ENCODE measurements at places on chromosomes 3 and 15. TPM values are rescaled to one million over a fixed set of nuclear protein-coding genes. Genes with fewer than 3 reads are reported as not detected.

DNA sequence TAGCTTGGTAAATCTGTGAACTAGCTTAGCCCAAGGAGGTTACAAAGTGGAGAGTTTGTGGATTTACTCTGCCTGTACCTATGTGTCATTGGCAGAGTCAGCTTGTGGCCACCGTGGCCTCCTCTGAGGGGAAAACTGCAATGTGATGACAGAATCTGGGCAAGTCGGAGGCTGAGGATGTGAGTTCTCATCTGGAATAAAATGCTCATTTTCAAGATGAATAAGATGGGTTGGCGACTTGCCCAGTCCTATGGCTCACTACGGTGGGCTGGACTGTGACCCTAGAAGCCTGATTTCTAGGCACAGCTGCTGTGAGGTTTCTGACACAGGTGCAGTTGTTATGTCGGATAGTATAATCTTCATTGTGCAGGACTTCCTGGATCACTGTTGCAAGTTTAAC, 83.7 kb downstream of the ETV5 start:
- no peak for DNase-seq

- no peak for DNase-seq
Observed at GRCh38 chr15:50633653-50634052, 52.9 kb downstream of the TRPM7 start.

DNA sequence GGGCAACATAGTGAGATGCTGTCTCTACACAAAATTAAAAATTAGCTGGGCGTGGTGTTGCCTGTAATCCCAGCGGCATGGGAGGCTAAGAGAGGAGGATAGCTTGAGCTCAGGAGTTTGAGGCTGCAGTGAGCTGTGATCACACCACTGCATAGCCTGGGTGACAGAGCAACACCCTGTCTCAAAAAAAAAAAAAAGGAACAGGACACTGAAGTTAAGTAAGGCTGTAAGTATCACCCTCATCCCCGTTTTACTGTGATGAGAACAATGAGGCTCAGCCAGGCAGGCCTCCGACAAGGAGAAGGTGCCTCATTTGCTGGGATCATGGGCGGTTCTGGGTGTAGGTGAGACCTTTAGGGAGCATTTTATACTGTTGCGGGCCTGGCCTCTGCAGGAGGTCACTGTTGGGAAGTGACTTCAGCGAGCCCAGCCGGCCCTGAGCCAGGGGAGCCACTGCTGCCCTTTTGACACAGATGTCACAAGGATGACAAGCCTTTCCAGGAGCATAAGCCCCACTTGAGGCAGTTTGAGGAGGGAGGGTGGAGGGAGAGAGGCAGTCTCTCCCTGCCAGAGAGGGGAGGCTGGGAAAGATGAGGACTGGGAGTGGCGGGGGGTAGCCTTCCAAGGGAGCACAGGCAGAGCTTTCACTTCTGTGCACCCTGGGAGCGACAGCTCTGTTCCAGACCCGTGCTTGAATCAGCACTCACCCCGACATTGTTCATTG, 30.8 kb downstream of the IRAK2 start:
- no peak for DNase-seq

Gene CHRM5
- total RNA-seq = not detected

DNA sequence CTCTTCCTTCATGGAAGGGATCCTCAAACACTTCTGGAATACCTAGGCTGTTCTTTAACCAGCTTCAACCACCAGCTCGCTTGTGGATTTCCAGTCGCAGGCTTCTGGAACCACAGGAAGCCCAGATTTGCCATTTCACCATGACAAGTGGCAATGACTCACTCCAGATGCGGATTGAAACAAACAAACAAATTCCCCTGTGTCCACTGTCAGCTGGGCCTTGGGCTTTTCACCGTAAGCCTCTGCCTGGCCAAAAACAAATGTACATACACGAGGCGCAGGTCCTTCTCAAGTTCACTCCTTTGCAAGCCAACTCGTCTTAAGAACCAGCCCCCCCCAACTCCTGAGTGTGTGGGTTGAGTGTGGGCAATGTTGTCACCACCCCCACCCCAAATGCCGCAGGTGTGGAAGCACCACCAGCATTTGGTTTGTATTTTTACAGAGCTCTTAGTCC, 8.8 kb downstream of the BCL6 start:
- DNase-seq = no peak

- no peak for DNase-seq
Observed at GRCh38 chr15:32718821-32719716, 1.3 kb downstream of the GREM1 start.

Gene LRRC31
- total RNA-seq = not detected

DNA sequence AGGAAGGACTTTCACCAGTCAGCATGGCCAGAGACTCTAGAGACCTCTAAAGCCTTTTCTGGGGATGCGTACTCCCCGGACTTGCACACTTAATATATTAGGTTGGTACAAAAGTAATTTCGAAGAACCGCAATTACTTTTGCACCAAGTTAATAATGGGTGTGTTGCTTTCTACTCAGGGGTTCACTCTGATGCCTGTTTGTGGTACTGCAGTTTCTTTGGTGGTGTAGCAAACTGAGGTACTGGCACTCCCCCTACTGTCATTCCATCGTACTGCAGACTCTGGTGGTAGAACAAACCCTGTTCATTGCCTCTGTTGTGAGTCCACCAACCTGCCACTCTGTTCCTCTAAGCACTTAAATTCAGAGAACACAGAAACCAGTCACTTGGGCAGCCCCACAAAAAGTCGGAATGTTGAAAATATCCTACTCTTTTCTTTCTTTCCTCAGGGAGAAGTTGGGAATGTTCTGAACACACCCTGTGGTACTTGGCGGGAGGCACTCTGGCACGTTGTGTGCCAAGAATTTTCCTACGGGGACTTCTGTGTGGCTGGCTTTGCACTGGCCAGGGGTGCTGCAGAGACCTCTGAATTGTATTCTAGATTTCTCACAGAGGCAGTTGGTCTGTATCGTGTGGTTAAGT, 46.3 kb downstream of the GABRG3 start:
- DNase-seq = no peak
